ENCODE measurements at places on chromosomes 11 and 22.

- DNase-seq, result peak; percentile 56
These were observed 17.5 kb downstream of the ATG16L2 start for GRCh38 chr11:72831521-72832300.

- DNase-seq, result no peak
These were observed 50.4 kb downstream of the TPCN2 start for GRCh38 chr11:69099180-69099579.

- DNase-seq, result no peak
These were observed 291.0 kb downstream of the BRD1 start for GRCh38 chr22:49536571-49537131.

DNA sequence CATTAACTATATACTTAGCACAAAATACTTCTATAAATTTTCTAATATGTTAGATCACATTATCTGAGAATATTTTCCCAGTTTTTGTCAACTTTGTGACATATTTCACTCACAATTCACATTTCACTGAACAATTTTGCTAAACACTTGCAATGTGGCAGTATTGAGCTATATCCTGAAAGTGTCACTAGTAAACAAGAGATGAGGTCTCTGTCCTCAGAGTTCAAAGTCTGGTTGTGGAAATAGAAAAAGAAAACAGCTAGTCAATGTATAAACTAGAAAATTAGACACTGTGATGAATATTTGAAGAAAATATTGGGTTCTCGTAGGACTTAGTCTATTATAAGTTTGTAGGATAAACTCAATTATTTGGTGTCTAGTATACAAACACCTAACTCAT, 87.4 kb upstream of the CHORDC1 start:
- DNase-seq, result no peak

- DNase-seq, result no peak
These were observed 8.6 kb upstream of the SYNGR1 start for GRCh38 chr22:39341179-39341578.

DNA sequence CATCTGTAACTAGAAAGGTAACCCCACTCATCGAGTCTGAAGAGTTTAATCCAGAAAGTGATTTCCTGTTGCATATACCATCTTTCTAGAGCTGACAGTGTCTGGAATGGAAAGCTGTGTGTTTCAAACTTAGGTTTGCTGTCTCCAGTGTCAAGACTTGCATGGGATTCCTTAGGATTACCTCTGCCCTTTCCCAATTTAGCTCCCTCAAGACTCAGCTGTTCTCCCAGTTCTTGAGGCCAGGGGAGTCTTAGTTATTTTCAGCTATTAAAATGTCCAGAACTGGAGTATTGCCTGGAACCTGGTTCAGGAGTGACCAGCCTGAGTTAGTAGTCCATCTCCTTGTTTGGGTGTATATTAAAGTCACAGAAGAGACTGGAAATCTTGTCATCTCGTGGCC, 25.0 kb upstream of the LDHA start:
- no peak for DNase-seq

DNA sequence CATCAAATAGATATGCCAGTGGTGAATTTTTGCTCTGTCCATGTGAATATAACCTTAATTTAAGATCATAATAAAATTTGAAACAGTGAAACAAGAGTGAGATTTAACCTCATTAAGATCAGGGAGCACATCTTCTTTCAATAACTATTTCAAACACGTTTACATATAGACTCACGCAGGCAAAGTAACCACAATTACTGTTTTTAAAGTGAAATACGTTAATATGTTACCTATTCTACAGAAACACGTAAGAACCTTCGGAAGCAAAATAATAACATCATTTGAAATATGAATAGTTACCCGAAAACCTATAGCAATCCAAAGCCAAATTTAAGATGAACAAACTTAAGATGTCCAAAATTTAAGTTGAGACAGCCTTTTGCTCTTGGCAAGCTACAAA, 136.2 kb upstream of the ZC3H12C start:
- no peak for DNase-seq

- peak; percentile 42 for DNase-seq
These were observed 765 bp downstream of the RCOR2 start for GRCh38 chr11:63915961-63916836.

GRCh38 chr22:26461188-26461810, 22.3 kb downstream of the HPS4 start:
- peak; percentile 45 for DNase-seq

GRCh38 chr11:10540546-10540914, 457 bp downstream of the RNF141 start:
- DNase-seq, result no peak

DNA sequence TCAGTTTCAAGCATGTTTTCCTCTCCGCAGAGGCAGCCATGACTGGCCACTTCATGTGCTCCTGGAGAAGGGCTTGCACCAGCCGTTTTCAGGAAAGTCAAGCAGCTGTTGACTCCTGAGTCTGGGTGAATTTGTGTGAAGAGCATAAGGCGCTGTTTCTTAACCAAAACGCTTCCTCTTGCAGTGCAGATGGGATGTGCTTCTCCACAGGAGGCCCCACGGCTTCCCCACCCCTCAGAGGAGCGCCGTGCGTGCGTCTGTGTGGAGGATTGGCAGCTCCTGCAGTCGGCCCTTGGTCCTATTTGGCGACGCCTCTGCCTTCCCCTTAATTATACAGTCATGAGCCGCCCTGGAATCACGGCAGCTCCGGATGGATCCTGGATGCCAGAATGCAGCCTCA, 54.1 kb upstream of the B3GAT1 start:
- DNase-seq, result no peak

GRCh38 chr11:129320494-129320893, 55.2 kb upstream of the BARX2 start:
- DNase-seq, result no peak

- DNase-seq, result no peak
These were observed 180.3 kb downstream of the HIPK3 start for GRCh38 chr11:33437529-33437928.

DNA sequence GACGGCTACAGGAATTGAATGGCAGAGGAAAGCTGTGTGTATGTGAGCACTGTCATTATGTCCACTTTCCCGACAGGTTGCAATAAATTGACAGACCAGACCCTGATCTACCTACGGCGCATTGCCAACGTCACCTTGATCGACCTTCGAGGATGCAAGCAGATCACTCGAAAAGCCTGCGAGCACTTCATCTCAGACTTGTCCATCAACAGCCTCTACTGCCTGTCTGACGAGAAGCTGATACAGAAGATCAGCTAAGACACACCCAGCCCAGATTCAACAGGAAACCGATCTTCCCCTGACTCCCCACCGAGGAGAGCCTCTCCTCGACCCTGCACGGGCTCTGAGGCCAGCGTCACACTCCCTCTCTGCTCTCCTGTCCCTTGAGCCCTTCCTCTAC, 11.5 kb upstream of the GRK2 start:
- no peak for DNase-seq
